GM04503 (cell line): ENCODE measurements at places on chromosomes 16 and 17.

DNA sequence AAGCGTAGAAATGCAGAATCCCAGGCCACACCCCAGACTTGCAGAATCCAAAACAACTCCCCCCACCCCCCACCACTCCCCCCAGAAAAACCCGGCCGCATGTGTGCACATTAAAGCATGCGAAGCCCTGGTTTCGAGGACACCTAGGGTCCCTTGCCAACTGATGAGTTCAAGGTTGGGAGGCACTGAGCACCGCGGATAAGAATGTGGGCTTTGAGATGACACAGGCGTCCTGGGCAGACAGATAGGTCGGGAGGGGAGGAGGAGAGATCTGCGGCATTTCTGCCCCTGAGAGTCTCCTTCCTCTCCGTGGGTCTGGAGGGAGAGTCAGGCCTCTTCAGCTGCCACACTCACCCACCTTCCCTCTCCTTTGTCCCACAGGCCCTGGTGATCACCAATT is 98.3 kb downstream of the ABCC1 start:
- DNase-seq = no peak

DNA sequence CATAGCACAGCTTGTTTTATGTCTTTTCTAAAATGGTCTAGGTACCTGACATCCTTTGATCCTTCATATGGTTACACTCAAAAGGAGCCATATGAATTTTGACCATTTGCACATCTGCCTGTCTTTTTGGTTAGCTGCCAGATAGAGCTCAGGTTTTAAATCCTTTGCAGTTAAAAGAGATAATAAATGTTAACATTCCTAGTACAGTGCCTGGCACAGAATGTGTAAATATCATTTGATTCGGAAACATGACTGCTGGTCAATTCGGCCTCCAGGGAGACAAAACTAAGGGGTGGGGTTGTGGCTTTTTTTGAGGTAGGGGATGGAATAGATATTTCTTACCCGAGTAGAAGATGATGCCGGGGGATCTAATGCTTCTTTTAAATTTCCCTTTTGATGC is 64.2 kb downstream of the FTO start:
- DNase-seq = no peak

DNA sequence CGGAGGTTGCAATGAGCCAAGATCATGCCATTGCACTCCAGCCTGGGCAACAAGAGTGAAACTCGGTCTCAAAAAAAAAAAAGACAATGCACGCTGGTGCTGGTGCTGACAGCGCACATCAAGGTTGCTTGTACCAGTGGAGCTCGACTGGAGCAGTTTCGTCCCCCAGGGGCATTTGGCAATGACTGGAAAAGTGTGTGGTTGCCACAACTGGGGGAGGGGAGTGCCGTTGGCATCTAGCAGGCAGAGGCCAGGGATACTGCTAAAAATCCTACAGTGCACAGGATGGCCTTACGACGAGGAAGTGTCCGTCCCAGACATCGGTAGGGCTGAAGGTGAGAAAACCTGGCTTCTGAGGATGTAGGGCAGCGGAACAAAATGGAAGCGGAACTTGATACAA is 2.4 kb downstream of the MEAK7 start:
- DNase-seq = no peak

GRCh38 chr17:44191369-44191768 is 4.6 kb downstream of the TMUB2 start:
- DNase-seq = no peak

- no peak for DNase-seq
These were observed 3.3 kb upstream of the STH start for GRCh38 chr17:45995627-45996270.
